COR-L47 (cell line): ENCODE measurements at places on chromosomes 2 and 18.

DNA sequence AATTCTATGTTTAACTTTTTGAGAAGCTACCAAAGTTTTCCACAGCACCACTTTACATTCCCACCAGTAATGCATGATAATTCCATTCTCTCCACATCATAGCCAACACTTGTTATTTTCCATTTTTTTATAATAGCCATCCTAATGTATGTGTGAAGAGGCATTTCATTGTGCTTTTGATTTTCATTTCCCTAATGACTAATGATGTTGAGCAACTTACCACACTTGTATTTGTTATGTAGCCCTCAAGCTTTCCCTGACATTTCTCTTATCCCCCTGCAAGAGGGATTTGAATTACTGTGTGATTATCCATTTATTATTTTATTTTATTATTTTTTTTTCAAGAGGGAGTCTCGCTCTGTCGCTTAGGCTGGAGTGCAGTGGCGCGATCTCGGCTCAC, 23.6 kb upstream of the SOS1 start:
- no peak for DNase-seq

- no peak for DNase-seq
Measured at GRCh38 chr18:23810396-23810795, 121.1 kb downstream of the LAMA3 start.

- no peak for DNase-seq
Measured at GRCh38 chr2:28678175-28678855, 73.3 kb upstream of the PPP1CB start.

DNA sequence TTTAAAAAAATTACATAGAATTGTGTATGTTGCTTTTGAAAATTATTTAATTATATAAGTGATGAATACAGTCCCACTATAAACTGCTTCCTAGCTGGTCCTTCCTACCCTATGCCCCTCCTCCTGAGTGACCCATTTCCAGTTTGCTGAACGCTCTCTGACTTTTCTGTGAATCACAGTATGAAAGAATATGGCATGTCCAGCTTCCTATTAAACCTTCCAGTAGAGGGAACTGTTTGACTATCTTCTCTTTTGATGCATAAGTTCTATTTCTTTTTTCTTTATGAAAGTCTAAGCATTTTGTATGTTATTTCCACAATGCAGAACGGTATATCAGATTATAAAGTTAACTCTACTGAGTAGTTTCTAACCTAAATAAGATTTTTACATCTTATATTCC, 41.3 kb downstream of the PSMG2 start:
- peak; percentile 41 for DNase-seq

DNA sequence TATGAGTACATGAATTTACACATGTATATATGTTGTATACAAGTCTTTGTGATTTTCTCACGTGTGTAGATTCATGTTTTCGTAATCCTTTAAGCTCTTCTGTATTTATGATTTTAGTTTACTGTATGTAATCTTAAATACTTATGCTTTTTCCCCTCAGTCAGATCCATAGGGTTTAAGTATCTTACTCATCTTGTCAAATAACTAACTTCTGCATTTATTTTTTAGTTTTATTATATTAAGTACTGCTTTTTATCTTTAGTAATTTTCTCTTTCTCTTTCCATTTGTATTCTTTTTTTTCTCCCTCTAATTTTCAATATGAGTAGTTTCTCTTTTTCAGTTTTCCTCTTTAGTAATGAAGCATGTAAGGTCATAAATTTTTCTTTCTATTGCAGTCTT, 179.4 kb downstream of the LCLAT1 start:
- DNase-seq = no peak

GRCh38 chr2:190267302-190267701, 52.3 kb downstream of the HIBCH start:
- DNase-seq = no peak

- no peak for DNase-seq
Measured at GRCh38 chr2:120486441-120486840, 140.5 kb downstream of the INHBB start.

DNA sequence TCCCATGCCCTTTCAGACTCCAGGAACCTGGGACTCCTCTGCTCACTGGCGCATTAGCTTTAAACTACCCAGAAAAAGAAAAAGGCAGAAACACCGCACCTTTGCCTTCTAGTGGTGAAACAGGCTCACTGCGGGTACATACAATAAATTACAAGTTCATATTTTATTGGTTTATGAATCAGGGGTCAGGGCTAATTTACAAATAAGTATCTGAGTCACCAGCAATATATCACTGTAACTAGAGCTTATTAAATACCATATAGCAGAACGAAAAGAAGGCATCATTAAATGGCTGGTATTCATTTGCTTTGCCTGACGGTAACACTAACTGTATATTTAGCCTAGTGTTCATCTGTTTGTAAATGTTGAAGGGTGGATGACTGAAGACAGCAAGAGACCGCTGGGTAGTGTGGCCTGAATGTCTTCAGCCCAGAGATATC, 26.9 kb upstream of the DTNB start:
- DNase-seq = peak; percentile 45

DNA sequence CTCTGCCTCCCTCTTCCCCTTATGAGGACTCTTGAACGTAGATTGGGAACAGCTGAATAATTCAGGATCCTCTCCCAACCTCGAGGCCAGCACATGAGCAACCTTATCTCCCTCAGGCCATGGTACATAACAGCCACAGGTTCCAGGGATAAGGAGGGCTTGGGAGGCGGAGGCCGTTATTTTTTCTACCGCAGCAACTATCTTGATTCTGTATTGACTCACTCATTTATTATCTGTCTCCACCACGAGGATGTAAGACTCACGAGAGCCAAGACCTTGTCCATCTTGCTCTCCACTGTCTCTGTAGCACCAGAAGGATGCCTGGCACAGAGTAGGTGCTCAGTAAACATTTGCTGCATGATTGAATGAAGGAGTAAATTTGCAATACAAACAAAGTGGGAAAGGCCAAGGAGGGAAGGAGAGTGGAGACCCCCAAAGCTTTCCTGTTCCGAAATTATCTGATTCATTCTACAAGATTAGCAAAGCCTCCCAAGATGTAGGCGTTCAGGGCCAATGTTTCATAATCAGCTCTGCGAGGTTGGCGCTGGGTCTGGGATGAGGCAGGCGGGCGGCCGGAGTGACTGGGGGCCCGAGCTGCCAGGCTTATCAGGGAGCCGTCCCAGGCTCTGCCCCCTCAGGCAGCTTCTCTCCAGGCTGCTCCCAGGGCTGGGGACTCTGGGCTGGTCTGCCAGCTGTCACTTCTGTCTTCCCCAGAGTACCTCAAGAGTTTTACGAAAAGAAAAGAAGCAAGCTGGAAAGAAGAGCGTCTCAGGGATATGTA, 31.6 kb downstream of the INPP5D start:
- DNase-seq = no peak

DNA sequence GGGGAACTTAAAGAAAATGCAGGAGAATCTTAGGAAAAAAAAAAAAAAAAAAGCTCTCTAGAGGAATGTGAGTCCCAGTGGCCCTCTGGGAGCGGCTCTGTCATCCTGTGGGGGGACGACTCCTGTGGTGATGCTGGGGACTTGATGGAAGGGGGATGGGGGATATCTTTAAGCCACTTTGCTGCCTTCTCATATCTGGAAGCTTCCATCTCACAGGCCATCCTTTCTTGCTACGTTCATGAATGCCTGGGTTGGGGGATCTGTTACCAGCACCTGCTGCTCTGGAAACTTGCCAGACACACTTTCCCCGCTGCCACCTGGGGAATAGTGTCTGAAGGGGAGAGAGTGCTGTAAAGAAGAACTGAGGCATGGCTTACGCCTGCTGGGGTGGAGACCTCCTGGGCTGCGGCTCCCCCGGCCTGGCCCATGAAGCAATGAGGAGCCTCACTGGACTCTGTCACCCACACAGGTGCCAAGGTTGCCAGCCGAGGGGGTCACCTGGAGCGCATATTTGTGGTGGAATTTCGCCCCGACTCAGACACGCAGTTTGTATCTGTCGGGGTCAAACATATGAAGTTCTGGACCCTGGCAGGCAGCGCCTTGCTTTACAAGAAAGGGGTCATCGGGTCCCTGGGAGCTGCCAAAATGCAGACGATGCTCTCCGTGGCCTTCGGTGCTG, 92.8 kb downstream of the RTN4 start:
- DNase-seq = peak; percentile 52

DNA sequence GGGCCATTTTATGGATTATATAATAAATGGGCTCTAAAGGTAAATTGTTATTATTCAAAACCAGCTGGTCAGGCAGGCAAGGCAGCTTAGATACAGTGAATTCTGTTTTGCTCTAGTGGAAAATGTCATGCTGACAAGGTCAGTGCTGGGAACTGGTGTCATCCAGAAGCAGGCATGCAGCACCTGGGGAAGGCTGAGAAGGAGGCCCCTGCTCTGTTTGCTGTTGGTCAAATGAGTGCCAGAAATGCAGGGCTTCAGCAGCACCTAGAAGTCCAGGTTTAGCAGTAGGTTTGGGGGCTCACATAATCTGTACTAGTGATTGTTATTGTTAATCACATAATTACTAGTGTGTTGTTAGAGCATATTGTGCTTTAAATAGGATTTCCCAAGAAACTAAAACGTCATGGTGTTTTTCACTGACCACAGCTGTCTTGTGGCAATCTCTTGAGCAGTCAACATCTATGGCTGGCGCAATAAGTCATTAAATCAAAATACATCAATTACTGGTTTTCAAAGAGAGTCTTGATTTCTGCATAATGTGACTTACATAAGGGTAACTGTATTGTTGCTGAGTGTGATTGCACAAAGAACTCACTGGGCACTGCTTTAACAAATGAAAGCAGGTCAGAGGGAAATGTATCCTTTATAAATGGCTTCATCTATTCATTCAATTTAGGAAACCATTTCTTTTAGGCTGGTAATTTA, 99.1 kb downstream of the MYO3B start:
- DNase-seq = peak; percentile 81

DNA sequence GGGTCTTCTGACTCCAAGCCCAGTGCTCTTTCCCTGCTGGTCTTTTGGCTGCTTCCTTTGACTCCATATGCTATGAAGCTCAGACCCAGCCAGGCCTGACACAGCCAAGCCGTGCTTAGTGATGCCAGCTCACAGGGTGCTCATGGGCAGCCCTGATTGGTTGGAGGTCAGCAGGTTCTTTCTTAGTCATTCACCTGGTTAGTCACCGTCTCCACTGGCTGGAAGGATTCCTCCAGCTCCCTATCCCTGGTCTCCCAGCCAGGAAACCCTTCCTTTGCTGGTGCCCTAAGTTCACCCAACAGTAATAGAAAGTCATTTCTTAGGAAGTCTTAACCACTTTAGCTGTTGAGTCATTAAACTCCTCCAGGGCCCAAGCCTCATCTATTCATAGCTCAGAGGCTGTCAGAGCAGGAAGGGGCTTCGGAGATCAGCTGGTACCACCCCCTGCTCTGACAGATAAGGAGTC, 3.9 kb downstream of the KCNK3 start:
- DNase-seq = no peak

- DNase-seq = no peak
Measured at GRCh38 chr2:75325594-75325993, 126.3 kb upstream of the TACR1 start.

- no peak for DNase-seq
Measured at GRCh38 chr18:36377626-36378025, 80.1 kb downstream of the FHOD3 start.

DNA sequence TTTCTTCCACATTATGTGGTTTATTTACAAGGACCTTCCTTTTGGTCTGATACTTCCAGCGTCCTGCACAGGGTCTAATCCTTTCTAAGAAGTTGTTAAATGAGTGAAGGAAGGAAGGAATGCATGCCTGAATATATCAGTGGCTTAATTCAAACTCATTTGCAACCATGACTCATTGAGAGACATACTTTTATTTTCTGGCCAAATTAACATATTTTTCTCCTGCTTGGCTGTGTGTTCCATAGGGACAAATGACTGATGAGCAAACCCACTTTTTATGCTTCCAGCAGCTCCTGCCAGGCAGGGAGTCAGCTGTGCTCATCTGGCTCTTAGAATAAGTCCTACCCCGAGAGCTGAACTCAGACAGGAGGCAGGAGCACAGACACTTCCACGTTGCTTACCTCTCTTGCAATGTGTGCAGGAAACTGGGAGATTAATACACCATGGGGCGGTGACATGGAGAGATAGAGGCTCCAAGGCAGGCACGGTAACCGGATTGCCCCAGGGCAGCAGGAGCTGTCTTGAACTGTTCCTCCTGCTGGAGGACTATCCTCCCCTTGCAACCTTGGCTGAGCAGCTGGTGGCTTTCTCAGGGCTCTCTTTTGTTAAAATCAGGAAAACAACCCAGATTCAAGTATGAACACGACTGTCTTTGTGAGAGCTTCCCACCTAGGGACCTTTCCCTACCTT, 667.5 kb upstream of the HS6ST1 start:
- DNase-seq = no peak

DNA sequence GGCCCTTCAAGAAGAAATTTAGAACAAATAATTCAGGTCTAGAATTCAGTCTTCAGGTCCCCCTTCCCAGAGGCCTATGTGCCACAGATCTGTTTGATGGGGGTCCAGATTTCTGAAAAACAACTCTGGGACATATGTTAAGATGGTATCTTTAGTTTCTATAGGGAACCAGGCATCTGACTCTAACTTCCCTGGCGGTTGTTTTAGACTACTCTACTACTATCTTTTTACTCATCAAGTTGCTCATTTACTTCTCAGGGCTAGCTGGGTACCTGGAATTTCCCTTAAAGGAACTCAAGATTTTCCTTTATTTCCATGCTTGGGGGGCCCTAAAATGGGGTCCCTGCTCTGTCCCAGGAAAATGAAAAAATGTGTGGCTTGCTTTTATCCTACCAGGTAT, 114.7 kb upstream of the RAB6C start:
- no peak for DNase-seq

DNA sequence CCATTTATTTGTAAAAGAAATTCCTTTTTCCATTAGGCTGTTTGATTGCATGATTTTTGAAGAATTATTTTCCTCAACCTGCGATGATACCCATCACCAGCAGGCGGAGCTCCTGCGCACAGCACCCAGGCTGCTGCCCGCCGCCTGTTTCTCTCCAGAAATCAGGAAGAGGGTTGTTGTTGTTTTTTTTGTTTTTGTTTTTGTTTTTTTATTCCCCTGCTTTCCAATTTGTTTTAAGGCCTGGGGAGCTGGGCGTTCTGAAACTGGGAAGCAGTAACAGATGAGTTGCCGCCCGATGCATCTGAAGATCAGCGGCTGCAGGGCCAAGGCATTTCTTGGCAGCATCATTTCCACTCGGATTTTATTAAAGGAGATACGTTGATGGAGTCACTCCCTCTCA, 132.1 kb downstream of the MBP start:
- DNase-seq = peak; percentile 27

GRCh38 chr2:139925903-139926302, 1145.7 kb upstream of the NXPH2 start:
- DNase-seq = no peak

GRCh38 chr18:30987467-30988241, 54.9 kb downstream of the DSC3 start:
- DNase-seq = no peak

DNA sequence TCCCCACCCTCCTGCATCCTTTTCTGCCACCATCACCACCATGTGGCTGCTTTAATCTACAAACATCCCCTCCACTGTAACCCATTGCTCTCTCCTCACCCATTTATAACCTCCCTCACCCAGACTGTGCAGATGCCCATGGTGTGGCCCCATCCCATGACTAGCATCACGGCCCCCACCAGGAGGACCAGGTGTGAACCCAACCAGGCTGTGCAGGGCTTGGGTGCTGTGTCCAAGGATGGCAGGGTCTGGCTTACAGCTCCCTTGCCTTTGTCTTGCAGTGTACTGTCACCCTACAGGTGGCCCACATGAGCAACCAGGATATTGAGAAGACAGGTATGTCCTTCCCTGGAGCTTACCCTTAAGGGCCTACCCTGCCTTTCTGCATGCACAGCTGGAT, 6.8 kb downstream of the FER1L5 start:
- DNase-seq = no peak

GRCh38 chr2:190563646-190564045, 29.1 kb upstream of the NEMP2 start:
- DNase-seq = no peak

- no peak for DNase-seq
Measured at GRCh38 chr2:42261518-42262195, 92.5 kb downstream of the EML4 start.
